ENCODE measurements at places on chromosomes 1 and 21.

- DNase-seq, result peak; percentile 65
Observed at GRCh38 chr1:117051224-117052064, 8.7 kb upstream of the TTF2 start.

DNA sequence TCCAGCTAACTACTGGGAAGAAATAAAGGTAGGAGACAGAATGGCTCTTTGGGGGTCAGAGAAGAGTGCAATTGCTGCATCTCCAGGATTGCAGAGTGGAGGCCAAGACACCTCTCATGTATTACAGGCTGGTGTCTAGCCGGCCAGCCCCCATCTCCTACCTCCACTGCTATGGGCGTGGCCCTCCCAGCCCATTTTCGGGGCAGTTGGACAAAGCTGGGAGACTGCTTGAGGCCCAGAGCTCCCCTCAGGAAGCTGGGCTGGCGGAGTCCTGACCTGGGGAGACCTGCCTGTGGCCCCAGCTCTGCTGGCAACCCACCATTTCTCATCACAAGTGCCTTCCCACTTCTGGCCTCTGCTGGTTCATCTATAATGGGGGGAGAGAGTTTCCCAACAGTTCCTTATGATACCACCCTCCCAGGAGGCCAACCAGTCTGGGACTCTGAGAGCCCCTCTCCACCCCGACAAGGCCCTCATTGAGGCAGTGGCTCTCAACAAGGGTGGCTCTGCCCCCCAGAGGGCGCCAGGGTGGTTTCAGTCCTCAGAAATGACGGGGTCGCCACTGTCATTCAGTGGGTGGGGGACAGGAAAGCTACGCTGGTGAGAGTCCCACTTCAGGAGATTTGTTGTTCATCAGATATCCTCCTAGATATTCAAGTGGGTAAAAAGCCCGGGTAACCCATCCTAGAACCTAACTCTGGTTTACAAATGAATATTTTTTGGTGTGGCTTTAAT is 11.5 kb downstream of the RAP1GAP start:
- no peak for DNase-seq

DNA sequence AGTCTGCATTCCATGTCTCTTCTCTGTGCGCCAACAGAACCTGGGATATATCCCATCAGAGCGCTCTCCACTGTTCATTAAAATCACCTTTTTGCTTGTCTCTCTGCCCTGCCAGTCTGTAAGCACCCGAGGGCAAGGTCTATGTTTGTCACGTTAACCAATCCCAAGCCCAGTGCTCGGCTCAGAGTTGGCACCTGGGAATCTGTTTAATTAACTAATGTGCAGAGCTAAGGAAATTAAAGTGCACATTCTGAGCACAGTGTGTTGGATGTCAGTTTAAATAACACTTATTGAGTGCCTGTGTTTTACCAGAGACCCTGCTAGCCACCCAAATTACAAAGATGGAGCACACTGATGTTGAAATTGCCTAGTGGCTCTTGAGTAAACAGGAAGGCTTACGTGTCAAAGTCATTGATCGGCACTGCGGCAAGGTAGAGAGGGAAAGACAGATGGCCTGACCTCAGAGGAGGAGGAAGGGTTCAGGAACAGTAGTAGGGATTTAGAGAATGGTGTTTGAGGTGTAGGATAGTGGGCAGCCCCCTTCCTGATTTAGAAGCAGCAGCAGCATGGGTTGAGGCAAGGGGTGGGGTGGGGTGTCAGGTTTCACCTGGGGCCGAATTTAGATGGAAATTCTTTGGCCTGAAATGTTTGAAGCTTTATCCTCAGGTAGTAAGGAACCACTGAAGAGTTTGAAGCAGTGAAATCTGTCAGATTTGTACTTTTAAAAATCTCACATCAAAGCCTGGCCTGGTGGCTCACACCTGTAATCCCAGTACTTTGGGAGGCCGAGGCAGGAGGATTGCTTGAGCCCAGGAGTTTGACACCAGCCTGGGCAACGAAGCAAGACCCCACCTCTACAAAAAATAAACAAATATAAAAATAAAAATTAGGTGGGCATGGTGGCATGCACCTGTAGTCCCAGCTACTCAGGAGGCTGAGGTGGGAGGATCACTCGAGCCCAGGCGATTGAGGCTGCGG is 7.7 kb downstream of the ARMH1 start:
- no peak for DNase-seq

- no peak for DNase-seq
Observed at GRCh38 chr1:64685765-64686341, 59.0 kb upstream of the RAVER2 start.
